ENCODE measurements at places on chromosomes 2 and 18.
A peak's percentile ranks its signal among the peaks of the same experiment; 100 is the strongest.

GRCh38 chr2:175036582-175037018 lies 31.4 kb upstream of the CHN1 start:
- DNase-seq: peak; percentile 40

DNA sequence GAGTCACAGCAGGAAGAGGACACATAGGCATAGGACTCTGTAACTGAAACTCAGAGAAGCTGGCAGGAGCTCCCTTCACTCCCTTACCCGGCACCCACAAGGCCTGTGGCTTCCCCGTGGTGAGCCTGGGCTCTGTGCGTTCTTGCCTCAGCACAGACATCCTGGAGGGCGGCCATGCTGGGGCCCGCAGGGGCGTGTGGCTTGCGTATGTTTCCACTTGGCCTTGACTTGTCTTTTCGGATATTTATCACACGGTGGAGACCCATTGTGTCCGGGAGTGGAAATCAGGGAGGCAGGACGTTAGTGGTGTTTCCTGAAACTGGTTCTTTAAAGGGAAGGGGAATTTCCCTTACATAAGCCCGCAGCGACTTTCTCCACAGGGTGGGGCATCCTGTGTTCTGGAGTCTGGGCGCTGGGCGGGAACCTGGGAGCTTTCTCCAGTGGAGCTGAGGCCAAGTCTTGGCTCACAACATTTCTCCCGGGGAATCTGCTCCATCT lies 49.9 kb upstream of the EML6 start:
- DNase-seq: peak; percentile 83

- no peak for DNase-seq
Observed at GRCh38 chr2:127146071-127146725, 39.2 kb upstream of the BIN1 start.

GRCh38 chr18:41144441-41144840 lies 810.6 kb upstream of the PIK3C3 start:
- DNase-seq: peak; percentile 86

DNA sequence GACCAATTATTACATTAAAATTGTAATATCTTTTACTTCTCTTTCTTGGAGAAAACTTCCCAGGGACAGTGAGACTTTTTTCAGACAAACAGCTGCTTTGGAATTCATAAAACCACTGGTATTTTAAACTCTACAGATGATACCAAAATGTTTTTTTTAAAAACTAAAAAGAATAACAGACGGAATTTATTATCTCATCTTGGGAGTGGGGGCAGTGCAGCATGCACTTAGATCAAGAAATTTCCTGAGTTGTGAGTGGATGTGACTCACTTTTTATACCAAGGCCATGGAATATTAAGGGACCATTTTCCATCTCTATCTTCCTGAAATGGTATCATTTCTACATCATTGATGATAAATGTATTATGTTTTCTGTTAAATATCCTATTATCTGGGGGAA lies 422.8 kb upstream of the HNRNPA3 start:
- DNase-seq: no peak

GRCh38 chr18:68219872-68220271 lies 495.0 kb downstream of the TMX3 start:
- peak; percentile 63 for DNase-seq
